ENCODE measurements at places on chromosomes 2 and 18.

DNA sequence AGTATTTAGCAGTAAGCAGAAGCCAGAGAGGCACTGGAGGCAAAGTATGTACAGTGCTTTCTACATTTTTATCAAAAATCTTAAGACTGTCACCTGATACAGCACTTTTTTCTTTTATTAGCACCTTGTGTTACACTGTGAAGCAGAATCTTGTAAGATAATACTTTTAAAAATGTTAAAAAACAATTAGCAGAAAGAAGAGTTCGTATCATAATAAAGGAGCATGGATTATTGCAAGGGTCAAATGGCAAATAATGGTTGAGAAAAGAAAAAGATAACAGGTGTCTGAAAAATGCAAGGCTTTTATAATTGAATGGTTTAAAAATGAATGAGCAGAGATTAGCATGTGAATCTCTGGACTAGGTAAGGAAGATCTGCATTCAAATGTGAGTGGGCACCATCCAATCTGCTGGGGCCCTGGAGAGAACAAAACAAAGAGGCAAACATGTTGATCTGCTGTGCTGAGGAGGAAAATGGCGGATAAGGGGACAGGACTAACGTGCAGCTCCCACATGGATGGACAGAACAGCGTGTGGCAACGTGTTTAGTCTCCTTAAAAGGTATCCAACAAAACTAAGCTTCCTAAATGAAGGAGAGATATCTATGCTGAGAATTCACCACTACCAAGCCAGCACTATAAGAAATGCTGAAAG is 9.5 kb downstream of the CEBPZOS start:
- no peak for DNase-seq

DNA sequence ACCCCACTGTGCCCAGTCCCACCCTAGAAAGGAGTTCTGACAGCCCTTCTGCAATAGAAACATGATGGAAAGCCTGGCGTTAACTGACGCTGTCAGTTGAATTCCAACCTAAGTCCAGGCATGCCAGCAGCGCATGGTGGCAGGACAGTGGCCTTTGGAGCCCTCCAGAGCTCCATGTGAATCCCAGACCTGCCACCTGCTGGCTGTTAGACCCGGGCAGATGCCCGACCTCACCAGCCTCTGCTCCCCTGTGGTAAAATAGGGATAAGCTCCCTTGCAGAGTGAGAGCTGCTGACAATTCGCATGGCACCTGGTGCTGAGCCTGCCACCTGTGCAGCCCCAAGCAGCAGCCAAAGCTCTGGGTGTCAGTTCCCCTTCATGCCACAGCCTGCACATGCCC is 138.6 kb downstream of the LOXHD1 start:
- DNase-seq: no peak

DNA sequence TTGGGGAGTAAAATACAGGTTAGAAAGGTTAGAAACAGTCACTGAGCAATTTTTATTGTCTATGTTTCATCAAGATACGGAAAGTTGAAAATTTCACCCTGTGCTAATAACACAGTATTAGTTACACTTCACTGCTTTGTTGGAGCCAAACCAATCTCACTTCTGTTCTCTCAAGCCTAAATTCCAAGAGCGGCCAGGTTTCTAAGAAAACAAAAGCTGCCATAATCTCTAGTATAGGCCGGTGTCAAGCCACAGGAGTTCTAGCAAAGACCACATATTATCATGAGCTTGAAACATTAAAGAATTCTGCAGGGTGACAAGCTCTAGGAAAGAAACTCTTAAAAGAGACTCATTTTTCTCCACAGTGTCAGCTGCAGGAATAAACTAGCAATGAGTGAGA is 128.7 kb downstream of the TXNL1 start:
- no peak for DNase-seq

GRCh38 chr2:107936433-107937359 is 49.6 kb upstream of the SLC5A7 start:
- no peak for DNase-seq

DNA sequence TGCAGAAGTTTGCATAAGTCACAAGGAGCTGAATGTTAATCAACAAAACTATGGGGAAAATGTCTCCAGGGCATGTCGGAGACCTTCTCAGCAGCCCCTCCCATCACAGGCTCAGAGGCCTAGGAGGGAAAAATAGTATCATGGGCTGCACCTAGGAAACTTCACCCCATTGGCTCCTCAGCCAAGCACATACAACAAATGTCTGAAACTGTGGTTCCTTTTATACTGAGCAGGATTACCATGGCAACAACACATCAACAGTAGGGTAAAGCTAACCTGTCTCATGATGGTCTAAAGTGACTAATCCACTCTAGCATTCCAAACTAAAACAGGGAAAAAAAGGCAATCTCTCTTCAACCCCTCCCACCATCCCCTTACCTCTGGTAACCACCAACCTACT is 3.2 kb upstream of the NEMP2 start:
- peak; percentile 37 for DNase-seq

DNA sequence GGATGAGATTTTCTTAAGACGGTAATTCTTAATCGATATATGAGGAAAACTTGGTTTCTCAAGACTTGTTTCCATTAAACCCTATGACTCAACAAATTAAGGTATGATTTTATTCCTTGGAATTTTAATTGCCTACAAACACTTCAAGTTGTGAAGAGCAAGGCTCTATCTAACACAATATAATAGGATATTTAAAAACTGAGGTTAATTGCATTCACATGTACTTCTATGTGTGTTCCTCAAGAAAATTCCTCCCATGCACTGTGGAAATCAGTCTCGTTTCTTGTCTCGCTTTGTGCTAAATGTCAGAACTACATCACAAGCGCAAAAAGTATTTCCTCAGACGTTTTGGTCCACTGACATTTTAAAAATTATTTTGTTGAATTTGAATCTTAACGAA is 109.6 kb upstream of the UNC80 start:
- no peak for DNase-seq

- DNase-seq: no peak
Measured at GRCh38 chr2:11128243-11128951, 26.9 kb upstream of the SLC66A3 start.

DNA sequence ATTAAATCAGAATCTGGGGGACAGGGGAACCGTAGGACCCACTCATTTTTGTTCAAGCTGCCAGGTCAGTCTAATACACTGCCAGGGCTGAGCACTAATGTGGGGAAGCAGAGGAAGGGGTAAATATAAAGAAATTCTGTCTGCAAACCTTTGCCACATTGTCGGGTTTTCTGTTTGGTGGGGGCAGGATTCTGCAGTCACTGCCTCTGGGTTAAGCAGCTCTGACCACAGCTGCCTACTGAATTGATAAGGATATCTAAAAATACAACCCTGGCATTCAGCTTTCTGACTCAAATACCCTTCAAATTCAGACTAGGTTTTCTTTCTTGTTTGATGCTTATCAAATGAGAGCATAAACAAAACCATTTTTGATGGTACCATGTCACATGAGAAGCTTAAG is 6.0 kb downstream of the DNER start:
- no peak for DNase-seq

- no peak for DNase-seq
Measured at GRCh38 chr2:83967854-83968253, 491.2 kb downstream of the SUCLG1 start.
